Activated T-helper 1 cell treated with anti-CD3 and anti-CD28 coated beads, Interleukin-12 subunit alpha, Interleukin-12 subunit beta, Interleukin-2, Interleukin-4 antibody, amounts not matched to agents 30 ng/mL and 10 ng/mL and 1 ng/mL, durations not matched to agents 14 hours and 24 hours and 36 hours (primary cell): ENCODE measurements at places on chromosomes 3 and 15. TPM values are rescaled to one million over a fixed set of nuclear protein-coding genes. Genes with fewer than 3 reads are reported as not detected.

CERS3 gene
- total RNA-seq, result 0.16 and 0.54 TPM in 2 replicates

ATP13A4 gene
- 0.31 and 1.7 TPM in 2 replicates for total RNA-seq

CLDN16 gene
- not detected in 2 replicates for total RNA-seq

POLQ gene
- total RNA-seq, result 29.0 and 30.1 TPM in 2 replicates

GRCh38 chr3:64673159-64673715 is 14.6 kb downstream of the ADAMTS9 start:
- no peak overlapping the region for H3K4me3 ChIP-seq
- no peaks in the 10 kb centered on the region for H3K36me3 ChIP-seq
- H3K4me1 ChIP-seq, result no peaks in the 10 kb centered on the region

- DNase-seq, result no peak
- H3K36me3 ChIP-seq, result no peaks in the 10 kb centered on the region
- peaks cover 3% of the 10 kb centered on the region for H3K27me3 ChIP-seq
- H3K27ac ChIP-seq, result no peak overlapping the region
- no peak overlapping the region for H3K4me3 ChIP-seq
Measured at GRCh38 chr3:46496746-46497555, 825 bp upstream of the RTP3 start.

DNA sequence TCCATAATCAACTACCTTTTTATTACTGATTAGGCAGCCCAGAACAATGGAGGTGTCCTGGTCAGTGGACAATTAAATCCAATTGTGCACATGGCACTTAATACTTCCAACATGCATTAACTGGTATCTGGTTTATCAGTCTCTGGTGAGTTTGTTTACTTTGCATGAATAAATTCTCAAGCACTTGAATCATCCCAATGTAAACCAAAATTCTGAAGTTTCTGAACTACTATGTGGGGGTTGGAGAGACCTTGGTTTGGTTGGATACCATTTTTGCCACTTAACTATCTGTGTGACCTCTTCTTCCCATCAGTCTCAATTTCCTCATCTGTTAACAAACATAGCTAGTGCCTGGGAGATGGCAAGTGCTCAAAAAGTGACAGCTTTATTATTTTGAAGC is 70.5 kb upstream of the MAP4 start:
- H3K27ac ChIP-seq, result no peak overlapping the region
- peaks cover 5% of the 10 kb centered on the region for H3K27me3 ChIP-seq
- peaks cover 46% of the 10 kb centered on the region for H3K4me1 ChIP-seq
- H3K4me3 ChIP-seq, result peak overlapping the region; percentile 97
- DNase-seq, result no peak

DNA sequence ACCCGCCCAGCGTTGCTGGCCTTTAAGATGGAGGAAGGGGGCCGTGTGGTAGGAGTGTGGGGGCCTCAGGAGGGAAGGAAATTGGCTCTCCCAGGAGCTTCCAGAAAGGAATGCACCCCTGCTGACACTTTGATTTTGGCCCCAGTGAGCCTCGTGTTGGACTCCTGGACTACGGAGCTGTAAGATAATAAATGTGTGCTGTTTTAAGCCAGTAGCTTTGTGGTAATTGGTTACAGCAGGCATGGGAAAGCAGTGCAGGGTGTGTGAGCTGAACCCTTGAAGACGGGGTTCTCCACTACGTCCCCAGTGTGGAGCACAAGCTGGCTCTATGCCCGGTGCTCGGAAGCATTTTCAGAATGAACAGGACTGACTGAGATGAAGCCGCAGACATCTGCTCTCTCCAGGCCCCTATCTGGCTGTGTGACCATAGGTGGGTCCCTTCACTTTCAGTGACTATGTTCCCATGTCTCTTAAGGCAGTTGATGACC is 22.9 kb upstream of the CGNL1 start:
- no peak for DNase-seq
- H3K27me3 ChIP-seq, result peaks cover under 1% of the 10 kb centered on the region
- H3K36me3 ChIP-seq, result no peaks in the 10 kb centered on the region
- no peak overlapping the region for H3K4me3 ChIP-seq
- no peaks in the 10 kb centered on the region for H3K4me1 ChIP-seq
- H3K27ac ChIP-seq, result no peak overlapping the region
